ENCODE measurements at places on chromosomes 12 and 14. TPM values are rescaled to one million over a fixed set of nuclear protein-coding genes. Genes with fewer than 3 reads are reported as not detected.

Gene RNASE3
- not detected for total RNA-seq

Gene CCDC177
- total RNA-seq: not detected

Gene AMN
- total RNA-seq: 0.30 TPM

Gene GZMB
- total RNA-seq: not detected

Gene SDSL
- total RNA-seq: 9.4 TPM
